Activated naive CD8-positive, alpha-beta T cell treated with anti-CD3 and anti-CD28 coated beads, Interleukin-2, amount 10 ng/mL, durations not matched to agents 7 days and 5 days (primary cell): ENCODE measurements at places on chromosomes 13 and 19.
A peak's percentile ranks its signal among the peaks of the same experiment; 100 is the strongest.

- DNase-seq, result no peak
Observed at GRCh38 chr13:112573710-112574109, 14.2 kb downstream of the TUBGCP3 start.

- DNase-seq, result no peak
Observed at GRCh38 chr13:67119481-67119894, 110.6 kb downstream of the PCDH9 start.

- no peak for DNase-seq
Observed at GRCh38 chr19:47499863-47500830, 14.7 kb downstream of the NAPA start.

- DNase-seq, result no peak
Observed at GRCh38 chr13:43749503-43749902, 37.3 kb downstream of the ENOX1 start.

GRCh38 chr13:105925496-105925895 is 610.0 kb downstream of the EFNB2 start:
- DNase-seq, result no peak

DNA sequence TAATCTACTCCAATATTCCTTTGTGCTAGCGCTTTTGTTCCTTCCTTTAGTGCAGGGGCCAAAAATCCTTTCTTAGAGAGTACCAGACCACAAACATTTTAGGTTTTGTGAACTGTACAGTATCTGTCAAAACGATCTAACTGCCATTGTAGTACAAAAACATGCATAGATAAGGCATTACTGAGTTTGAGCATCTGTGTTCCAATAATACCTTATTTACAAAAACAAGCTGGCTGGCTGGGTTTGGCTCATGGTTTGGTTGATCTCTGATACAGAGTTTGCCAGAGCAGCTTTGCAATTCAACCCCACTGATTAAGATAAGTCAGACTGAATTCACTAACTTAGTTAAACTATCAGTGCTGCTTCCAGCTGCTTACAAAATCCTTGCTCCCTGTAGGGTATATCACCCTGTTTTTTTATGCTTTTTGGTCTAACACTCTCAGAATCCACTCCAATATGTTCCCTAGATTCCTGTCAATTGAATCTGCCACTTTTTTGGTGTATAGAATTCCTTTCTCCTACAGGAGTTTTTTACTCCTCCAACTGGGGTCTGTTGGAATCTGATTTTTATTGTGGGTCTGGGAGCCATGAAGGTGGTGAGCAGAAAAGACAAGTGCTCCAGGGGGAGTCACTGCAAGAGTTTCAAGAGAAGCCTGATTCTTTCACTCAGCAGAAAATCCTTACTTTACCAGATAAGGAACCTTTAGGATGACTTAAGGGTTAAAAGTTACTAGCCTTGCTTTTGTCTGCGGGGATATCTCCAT is 1399.4 kb downstream of the EFNB2 start:
- no peak for DNase-seq

GRCh38 chr13:20192158-20192835 is 441 bp downstream of the GJB2 start:
- DNase-seq, result no peak

DNA sequence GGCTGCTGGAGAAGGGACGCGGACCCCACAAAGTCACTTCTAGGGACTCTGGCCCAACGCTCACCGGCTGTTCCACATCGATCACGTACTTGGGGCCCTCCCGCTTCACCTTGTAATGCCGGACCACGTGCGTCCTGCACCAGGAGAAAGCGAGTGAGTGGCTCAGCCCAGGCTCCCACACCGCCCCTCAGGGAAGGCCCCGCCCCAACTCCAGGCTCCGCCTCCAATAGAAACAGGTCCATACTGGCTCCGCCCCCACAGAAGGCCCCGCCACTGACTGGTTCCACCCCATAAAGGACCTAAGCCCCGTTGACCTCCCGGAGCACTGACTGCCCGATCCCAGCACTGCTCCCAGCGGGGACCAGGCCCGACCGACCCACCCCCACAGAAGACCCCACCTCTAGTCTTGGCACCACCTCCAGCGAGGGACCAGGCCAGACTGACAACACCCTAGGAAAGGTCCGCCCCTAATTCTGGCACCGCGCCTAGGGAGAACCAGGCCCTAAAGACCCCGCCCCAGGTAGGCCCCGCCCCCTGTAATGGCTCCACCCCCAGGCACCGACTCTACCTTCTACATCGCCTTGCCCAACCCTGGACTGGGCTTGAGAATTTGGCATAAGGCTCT is 11.3 kb downstream of the STAP2 start:
- DNase-seq, result peak; percentile 88

- no peak for DNase-seq
Observed at GRCh38 chr19:18596752-18597157, 8.2 kb downstream of the REX1BD start.

- no peak for DNase-seq
Observed at GRCh38 chr19:38209152-38209551, 14.9 kb downstream of the DPF1 start.

DNA sequence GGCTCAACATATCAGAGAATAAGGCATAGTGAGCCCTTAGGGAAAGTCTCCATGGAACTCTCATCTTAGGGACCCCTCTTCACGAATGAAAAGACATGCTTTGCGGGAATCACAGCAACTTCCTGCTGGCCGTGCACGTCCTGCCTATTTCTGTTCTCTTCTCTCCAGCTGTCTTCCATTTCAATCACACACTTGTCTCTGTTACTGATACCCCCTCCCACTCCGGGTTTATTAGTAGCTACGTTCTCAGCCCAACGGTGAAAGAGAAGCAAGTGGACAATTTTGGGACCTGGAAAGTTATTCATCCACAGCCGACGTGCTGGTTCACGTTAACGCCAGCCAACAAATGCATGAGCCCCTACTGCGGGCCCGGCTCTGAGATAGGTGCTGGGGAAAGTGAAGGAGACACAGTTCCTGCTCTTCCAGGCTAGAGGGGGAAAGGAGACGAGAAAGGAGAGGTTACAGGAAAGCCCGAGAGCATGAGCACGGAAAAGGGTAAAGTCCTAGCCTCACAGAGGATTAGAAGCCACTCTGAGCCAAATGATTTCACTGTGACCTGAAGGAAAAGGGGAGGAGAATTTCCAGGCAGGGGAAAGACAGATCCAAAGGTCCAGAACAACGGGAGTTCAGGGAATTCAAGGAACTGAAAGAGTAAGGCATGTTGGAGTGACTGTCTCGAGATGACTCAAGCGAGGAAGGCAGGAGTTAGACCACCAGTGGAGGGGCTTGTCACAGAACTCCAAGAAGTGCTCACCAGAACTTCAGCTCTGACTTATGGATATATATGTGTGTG is 81.8 kb upstream of the CLDN10 start:
- DNase-seq, result no peak

DNA sequence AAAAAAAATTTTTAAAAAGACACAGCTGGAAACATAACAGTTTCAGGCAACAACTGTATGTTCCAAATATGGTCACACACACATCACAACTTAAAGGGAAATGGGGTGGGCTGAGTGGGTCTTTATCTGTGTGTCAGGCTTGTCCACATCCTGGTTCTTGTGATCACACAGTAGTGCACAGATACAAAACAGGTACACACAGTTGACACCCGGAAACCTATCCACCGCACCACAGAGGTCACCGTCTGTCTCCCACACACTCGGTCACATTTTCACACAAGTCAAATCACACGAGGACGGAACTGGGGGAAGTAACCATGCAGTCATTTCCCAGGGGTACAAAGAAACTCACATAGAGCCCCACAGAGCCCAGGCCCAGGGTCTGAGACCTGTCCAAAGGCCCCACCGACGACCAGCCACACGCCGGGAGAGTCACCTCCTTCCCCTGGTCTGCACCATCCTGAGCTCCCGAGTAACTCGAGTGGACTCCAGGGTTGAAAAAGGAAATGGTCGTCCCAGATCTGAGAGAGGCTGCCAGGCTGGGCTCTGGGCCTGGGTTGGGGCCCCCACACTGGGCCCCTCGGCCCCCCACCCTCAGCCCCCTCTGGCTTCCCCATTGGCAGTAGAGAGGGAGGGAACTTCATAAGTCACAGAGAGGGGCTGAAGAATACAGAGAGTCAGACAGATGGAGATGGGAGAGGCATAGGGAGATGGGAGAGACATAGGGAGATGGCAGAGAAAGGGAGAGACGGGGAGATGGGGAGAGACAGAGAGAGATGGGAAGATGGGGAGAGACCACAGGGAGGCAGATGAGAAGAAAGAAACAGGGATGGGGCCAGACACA is 1.3 kb upstream of the PPAN start:
- peak; percentile 79 for DNase-seq

DNA sequence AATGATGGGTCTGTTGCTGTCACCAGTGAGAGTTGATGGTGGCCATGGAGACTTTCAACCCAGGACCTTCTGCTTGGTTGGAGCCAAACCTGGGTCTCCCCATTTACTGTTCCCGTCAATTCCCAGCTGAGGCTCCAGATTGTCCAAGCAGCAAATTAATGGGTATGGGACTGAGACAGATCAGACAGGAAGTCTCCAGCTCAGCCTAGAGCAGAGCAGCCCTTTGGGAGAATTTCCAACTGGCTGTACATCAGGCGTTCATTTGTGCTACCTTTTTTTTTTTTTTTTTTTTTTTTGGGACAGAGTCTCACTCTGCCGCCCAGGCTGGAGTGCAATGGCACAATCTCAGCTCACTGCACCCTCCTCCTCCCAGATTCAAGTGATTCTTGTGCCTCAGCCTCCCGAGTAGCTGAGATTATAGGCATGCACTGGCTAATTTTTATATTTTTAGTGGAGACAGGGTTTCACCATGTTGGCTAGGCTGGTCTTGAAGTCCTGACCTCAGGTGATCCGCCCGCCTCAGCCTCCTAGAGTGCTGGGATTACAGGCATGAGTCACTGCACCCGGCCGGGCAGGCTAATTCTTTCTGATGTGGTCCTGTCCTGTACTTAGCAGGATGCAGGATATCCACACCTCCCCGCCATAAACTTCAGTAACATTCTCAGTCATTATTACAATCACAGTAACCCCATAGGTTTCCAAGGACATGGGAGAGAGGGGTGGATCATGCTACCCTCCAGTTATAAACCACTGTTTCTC is 9.3 kb downstream of the MAP3K10 start:
- DNase-seq, result no peak

DNA sequence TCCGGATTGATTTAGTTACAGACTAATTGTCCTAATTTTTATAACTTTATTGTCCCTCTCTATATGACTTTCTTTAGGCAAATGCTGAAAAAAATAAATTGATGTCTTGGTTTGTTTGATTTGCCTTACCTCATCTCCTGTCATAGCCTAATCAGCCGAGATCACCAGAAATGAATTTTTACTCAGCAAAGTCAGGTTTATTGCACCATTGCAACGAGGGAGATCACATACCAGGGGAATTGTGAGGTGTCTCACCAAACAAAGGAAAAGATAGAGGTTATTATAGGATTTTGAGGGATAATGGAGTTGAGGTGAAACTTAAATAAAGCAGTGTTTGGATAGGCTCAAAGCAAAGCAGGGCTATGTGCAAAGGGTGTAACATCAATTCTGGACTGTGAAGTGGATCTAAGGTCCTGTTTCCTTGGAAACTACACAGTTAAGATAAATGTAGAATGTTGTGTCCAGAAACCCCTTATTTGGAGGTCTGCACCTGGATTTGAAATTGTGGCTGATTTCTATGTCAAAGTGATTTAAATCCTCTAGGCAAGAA is 372.6 kb downstream of the OXGR1 start:
- DNase-seq, result no peak

DNA sequence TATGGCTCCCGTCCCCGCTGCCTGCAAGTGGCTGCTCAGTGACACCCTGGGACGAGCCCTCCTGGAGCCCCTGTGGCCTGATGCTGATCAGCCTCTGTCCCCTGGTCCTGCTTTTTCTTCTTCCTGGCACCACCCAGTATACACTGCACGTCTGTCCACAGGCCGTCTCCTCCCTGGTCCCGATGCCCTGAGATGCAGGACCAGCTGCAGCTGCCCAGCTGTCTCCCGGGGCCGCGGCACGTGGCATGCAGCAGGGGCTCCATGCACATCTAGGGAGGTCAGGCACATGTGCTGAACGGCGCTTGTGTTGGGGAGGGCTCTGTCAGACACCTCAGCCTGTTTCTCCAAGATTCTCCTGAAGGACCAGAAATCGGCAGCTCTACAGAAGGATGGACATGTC is 30.2 kb downstream of the ZFR2 start:
- DNase-seq, result no peak

GRCh38 chr13:110360598-110360997 is 53.5 kb downstream of the COL4A2 start:
- DNase-seq, result no peak

DNA sequence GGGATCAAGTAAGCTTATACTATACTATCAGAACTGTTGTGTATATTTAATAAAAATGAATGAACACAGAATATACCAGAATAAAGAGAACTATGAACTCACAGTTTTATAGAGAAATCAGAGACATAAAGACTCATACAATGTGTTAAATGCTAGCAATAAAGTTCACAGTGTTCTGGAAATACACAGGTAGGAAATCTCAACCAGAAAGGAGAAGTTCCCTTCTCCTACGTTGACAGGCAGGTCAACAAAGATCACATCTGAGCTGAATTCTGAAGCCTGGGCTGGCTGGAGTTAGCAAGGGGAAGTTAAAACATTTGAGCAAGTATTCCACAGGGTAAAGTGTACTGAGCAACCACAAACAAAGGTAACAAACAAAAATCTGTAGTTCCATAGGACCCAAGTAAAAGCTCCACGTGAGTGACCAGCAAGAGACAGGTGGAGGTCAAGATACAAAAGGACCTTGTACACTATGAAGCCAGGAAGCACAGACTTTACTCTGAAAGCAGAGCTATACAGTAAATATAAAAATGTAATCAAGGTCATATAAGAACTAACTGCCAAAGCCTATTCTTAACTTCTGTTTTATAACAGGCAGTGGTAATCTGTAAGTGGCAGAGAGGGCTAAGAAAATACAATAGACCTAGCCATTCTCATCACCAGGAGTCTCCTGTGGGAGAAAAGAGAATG is 13.0 kb downstream of the FBXL3 start:
- DNase-seq, result no peak

DNA sequence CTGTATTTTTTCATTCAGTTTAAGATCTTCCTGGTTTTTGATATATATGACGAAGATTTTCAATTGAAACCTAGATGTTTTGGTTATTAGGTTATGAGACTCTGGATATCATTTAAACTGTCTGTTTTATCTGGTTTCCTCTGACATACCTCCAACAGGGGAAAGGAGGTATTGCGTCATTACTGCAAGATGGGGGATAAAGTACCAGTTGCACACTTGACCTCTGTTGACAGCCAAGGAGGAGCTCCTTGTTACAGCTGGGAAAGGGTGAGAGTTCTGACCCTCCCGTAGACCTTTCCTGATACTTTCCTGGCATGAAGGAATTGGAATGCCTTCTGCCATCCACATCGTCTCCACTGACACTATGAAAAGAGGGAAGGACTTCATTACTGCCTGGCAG is 82.0 kb upstream of the SHISA2 start:
- DNase-seq, result no peak

DNA sequence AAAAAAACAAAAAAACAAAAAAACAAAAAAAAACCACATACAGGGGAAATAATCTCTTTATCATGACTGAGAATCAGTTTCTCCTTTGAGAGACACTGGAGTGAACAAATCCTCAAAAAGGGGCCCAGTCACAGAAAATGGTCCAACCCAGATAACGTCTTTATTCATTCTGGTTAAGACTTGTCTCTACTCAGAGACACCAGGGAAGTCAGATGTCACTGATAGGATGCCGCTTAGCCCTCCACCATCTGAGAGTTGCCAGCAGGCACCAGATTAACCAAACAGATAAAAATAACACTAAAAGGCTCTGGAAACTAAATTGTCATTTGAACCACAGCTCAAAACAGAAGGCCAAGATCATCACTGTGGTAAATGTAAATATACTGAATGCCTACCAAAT is 1163.4 kb upstream of the ATXN8OS start:
- DNase-seq, result no peak
